HepG2 (cell line): ENCODE measurements at places on chromosomes 12 and 14.
A peak's percentile ranks its signal among the peaks of the same experiment; 100 is the strongest.

GRCh38 chr12:32454075-32454474 is 54.7 kb downstream of the FGD4 start:
- DNase-seq = no peak

DNA sequence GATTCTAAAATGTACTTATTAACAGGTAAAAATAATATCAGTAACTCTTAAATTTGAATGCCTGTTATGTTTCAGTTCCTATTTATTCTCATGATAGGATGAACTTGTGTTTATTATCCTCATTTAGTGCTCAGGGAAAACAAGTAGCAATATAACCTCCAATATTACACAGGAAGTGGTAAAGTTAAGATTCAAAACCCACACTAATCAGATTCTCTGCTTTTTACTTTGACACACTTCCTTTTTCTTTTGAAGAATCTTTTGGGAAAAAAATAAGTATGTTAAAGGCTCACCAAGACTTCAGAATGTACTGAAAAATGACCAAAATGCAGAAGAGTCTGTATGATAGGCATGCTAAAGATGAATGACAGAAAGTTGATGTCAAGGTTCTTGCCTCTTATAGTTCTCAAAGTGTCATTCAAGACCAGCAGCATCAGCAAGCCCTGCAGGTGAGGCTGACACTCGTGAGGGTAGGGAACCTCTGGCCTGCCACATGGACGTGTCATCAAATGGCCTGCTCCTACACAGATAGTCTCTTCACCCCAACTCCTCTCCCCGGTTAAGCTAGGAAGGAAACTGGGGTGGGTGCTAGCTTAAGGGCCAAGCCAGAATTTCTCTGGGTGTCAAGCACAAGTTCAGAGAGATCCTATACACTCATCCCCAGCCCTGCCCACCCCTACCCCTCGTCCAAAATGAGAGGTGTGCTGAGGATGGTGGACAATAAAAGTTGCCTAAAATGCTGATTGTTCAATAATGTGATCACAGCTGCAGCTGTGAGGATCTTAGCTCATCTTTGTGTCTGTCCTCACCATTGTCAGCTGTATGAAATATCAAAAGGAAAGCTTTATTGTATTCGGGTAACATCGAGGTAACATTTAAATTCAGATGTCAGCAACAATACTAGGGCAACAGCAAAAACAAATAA is 6.3 kb downstream of the TBPL2 start:
- no peak for DNase-seq

- no peak for DNase-seq
Observed at GRCh38 chr12:49941556-49942511, 8.7 kb upstream of the AQP2 start.

DNA sequence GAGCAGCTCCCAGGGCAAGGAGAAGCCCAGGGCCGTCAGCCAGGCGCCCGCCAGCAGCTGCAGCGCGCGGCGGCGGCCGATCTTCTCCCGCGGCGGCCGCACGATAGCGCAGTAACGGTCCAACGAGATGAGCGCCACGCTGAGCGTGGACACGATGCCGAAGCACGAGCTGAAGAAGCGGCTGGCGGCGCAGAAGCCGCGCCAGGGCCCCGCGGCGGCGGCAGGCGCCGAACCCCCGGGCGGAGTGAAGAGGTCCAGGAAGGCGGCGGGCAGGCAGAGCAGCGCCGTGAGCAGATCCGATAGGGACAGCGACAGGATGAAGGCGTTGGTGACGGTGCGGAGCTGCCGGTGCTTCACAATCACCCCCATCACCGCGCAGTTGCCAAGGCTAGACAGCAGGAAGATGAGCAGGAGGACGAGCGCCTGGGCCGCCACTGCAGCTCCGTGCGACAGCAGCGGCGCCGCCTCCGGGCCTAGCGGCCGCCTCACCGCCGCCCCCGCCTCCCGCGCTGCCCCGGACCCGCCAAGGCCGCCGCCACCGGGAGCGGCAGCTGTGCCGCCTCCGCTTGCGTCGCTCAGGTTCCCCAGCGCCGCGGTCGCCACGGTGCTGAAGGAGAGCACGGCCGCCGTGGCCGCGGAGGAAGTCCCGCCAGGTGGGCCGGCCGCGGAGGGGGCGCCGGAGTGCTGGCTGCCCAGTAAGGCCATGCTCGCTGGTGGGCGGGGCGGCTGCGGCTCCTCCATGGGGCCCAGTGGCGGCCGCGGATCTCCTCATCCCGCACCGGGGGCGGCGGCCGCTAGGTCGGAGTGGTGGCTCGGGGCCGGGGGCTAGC is 479 bp downstream of the GPR135 start:
- peak; percentile 24 for DNase-seq

- DNase-seq = no peak
Observed at GRCh38 chr12:21906919-21907493, 34.2 kb downstream of the ABCC9 start.

DNA sequence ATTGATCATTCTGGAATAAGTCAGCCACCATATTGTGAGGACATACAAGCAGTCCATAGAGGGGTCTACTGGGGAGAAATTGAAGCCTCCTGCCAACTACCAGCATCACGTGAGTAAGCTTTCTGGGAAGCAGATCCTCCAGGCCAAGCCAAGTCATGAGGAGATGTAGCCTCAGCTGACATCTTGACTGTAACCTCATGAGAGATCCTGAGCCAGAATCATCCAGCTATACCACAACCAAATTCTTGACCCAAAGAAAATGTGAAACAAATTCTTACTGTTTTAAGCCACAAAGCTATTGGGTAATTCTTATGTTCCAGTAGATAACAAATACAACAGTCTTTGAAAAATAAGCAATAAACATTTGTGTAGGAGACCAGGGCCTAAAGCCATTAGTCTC is 479.4 kb upstream of the DCN start:
- DNase-seq = no peak

DNA sequence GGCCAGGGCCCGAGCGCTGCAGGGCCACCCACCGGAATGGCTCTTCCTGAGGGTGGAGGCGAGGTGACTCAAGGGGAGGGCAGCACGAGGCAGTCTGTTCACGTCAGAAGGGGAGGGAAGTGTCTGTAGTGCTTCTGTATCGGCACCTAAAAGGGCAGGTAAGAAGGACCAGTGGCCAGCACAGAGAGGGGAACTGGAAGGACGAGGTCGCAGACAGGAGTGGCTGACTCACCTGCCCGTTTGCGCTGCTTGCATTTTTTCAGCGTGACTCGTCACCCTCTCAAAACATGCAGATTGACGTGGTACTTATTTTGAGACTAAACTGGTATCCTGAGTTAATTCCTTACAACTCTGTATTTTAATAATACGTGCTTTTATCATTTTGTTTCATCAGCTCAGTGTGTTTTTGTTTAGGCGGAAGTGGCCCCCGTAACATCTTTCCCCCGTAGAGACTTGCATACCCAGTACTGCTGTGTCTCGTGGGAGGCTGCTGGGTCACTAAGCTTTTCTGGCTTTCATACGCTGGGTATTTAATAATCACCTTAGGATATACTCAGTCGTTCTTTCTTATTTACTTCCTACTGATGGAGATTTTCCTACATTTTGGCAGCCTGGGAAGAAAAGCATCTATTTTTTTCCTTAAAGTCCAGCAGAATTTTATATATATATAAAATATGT is 26.4 kb downstream of the SFSWAP start:
- DNase-seq = no peak

- DNase-seq = no peak
Observed at GRCh38 chr14:101124815-101125214, 221.3 kb upstream of the RTL1 start.

GRCh38 chr12:30329281-30329680 is 366.4 kb downstream of the IPO8 start:
- no peak for DNase-seq

GRCh38 chr14:75487155-75487671 is 35.1 kb upstream of the BATF start:
- DNase-seq = no peak

DNA sequence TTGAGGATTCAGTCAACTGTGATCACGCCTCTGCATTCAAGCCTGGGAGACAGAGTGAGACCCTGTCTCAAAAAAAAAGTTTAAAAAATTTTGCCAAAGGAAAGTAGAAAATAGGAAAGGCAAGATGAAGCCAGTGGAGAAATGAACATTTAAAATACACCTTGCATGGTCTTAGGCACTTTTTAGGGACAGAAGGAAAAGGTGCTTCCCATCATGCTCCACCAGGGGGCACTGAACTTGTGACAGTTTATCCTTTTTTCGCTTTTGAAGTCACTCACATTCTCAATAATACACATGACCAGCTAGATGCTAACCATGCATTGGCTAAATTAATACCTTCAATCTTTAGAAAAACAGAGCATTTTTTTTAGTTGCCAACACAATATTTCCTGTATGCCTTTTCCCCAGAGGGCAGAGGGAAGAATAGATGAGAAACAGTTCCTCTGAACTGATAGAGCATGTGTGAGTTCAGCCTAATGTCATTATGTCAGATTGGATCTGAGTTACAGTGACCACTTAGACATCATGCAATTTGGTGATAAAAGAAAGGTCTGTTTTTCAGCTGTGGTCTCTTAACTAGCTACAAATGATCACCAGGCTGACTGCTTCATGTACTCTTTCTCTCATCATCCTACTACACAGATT is 221.8 kb upstream of the SSTR1 start:
- peak; percentile 77 for DNase-seq

DNA sequence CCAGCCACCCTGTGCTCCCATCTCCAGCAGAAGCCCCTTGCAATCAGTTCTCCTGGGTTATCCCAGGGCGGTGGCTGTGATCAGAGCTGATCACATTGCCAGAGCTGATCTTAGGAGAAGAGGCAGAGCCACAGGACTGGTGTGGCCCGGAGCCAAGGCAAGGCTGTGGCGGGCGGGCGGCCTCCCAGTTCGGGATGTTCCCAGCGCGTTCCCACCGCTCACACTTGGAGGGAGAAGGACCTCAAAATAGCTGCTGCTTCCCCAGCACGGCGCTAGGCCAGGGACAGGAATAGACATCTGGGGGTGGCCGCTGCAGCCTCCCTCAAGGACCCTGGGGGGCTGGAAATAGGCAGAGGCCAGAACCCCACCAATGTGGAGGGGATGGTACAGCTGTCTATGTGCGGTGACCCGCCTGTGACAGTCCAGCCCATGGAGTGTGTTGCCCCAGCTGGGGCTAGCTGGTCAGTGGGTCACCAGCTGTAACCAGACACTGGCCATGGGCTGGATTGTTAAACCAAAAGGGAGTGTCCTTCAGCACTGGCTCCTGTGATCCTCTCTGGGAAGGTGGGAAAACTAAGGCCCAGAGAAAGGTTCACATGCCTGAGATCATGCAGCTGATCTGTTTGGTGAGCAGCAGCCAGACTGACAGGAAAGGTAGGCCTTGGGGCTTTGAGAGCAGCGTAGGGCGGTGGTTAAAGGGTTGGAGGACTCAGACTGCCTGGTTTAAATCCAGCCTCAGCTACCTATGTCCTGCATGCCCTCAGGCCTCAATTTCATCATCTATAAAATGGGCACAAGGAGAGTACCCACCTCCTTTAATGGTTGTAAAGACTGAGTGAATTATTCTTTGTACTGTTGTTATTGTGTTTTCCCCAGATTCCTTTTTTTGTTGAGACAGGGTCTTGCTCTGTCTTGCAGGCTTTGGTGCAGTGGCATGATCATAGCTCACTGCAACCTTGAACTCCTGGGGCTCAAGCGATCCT is 8.0 kb upstream of the POP5 start:
- DNase-seq = no peak

GRCh38 chr14:101398011-101398410 is 163.3 kb upstream of the DIO3 start:
- no peak for DNase-seq

DNA sequence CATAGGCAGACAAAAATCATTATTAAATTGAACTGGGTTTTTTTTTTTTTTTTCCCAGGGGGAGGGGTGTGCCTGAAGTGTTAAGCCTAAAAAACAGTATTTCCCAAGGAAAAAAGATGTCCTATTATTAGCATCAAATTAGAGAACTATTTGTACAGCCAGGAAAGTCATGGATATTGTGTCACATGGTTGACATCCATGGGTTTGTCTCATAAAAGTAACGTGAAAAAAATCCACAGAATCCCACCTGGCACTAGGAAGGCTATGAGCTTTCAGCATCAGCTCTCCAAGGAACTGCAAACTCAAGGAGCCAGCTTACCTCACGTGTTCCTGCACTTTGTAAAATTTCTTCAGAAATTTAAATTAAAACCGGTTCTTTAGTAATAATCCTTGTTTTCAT is 69.1 kb upstream of the EGLN3 start:
- no peak for DNase-seq
